AG04450 (cell line): ENCODE measurements at places on chromosomes 5 and 9.

GRCh38 chr9:35914301-35914807, 5.1 kb downstream of the SPAAR start:
- DNase-seq, result no peak

DNA sequence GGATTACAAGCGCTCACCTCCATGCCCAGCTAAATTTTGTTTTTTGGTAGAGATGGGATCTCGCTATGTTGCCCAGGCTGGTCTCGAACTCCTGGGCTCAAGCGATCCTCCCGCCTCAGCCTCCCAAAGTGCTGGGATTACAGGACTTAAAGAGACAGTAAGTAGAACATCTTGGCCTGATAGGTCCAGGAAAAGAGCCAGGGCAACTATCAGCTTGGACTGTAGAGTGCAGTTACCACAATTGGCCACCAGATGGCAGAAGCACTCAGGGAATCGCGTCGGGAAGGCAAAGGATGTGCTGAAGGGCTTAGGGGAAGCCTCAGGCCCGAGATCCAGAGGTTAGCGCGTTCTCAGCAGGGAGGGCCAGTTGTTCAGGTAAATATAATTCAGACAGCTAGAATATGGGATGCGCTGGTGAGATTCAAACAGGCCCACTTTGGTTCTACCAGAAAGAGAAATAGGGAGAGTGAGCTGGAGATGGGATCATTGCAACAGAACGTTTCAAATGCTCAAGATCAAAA, 21.5 kb downstream of the C9orf57 start:
- DNase-seq, result peak; percentile 61

DNA sequence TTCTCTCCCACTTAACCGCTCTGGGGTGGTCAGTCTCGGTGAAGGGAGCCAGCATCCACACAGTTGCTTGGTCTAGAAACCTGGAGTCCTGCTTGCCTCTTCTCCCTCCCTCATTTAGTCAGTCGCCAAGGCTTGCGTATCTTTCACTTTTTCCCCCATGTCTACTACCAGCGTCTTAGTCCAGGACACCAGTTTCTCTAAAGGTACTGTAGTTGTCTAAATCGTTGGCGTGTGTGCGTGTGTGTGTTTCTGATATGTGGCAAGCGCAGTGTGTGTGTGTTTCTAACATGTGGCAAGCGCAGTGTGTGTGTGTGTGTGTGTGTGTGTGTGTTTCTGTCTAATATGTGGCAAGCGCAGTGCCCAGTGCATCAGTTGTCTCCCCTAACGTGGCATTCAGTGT, 641 bp downstream of the ATP6V1G1 start:
- no peak for DNase-seq

GRCh38 chr5:147509041-147509709, 693 bp downstream of the DPYSL3 start:
- DNase-seq, result no peak

DNA sequence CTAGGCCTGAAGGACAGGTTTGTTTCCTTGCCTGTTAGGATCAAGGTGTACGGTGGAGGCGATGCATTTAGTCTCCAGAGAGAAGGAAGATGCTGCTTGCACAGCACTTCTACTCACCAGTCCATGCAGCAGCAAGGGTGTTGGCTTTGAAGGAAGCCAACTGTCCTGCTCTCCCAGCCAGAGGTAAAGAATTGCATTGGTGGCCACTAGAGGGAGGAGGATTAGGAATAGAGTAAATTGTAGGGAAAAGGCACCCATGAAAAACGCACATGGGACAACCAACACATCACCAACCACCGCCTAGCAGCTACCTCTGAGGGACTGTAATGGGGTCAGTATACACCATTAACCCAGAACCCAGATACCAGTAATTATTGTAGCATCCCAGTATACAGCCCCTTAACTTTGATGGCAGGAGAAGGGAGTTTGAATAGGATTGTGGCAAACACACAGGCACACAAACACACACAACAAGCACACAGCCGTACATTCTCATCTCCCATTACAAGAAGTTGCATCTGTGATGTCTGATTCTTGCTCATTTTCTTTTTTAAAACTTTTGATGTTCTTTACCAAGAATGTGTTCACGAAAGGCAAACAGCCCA, 267.7 kb downstream of the ADAMTS6 start:
- no peak for DNase-seq

DNA sequence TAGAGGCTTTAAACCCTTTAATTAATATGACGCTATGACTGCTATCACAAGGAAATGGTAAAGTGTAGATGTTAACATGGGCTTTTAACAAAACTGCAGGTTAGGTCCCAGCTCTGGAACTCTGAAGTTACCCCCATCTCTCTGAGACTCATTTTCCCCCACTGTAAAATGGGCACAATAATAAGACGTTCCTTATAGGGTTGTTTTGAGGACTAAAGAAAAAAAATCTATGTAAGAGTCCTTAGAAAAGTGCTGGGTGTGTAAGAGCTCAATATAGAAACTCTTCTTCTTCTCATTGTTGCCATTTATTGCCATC, 45.8 kb upstream of the STK32A start:
- DNase-seq, result no peak

DNA sequence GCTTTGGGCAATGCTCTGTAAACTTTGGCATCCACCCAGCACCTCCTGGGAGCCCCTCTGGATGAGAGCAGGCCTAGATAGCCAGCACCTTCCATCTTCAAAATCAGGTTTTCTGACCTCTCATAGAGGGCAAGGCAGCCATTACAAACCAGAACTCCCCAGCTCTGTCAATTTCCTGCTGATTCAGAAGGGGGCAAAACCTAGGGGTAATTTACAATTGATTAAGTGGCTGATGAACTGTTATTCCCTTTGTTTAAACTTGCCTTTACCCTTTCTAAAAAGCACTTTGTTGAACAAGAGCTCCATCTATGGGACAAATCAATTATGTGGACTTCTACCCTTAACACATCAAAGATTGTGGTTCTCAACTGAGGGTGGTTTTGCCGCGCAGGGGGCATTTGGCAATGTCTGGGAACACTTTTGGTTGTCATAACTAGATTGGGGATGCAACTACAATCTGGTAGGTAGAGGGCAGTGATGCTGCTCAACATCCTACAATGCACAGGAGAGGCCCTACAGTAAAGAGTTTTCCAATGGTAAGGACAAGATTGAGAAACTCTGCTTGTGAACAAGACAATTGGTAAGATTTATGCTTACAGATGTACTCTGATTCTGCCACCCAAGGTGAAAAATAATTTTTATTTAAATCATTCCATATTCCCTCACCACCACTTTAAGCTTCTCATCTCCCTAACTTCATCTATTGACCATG, 184.1 kb downstream of the MARCHF11 start:
- DNase-seq, result no peak

- DNase-seq, result no peak
Observed at GRCh38 chr5:10594591-10595210, 30.8 kb downstream of the ANKRD33B start.

GRCh38 chr5:151757233-151758140, 944 bp downstream of the ATOX1 start:
- DNase-seq, result no peak

GRCh38 chr5:107464876-107465275, 205.9 kb downstream of the EFNA5 start:
- DNase-seq, result no peak

DNA sequence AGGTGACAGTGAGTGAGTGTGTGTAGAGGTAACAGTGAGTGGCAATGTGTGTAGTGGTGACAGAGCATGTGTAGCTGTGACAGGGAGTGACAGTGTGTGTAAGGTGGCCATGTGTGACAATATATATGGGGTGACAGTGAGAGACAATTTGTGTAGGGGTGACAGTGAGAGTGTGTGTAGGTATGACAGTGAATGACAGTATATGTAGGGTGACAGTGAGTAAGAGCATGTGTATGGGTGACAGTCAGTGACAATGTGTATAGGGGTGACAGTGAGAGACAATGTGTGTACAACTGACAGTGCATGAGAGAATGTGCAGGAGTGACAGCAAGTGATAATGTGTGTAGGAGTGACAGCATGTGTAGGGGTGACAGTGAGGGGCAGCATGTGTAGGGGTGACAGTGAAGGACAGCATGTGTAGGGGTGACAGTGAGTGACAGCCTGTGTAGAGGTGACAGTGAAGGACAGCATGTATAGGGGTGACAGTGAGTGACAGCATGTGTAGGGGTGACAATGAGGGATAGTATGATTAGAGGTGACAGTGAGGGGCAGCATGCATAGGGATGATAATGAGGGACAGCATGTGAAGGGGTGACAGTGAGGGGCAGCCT, 10.1 kb upstream of the GAPT start:
- DNase-seq, result no peak

GRCh38 chr9:112110094-112110776, 64.9 kb downstream of the SUSD1 start:
- DNase-seq, result no peak

DNA sequence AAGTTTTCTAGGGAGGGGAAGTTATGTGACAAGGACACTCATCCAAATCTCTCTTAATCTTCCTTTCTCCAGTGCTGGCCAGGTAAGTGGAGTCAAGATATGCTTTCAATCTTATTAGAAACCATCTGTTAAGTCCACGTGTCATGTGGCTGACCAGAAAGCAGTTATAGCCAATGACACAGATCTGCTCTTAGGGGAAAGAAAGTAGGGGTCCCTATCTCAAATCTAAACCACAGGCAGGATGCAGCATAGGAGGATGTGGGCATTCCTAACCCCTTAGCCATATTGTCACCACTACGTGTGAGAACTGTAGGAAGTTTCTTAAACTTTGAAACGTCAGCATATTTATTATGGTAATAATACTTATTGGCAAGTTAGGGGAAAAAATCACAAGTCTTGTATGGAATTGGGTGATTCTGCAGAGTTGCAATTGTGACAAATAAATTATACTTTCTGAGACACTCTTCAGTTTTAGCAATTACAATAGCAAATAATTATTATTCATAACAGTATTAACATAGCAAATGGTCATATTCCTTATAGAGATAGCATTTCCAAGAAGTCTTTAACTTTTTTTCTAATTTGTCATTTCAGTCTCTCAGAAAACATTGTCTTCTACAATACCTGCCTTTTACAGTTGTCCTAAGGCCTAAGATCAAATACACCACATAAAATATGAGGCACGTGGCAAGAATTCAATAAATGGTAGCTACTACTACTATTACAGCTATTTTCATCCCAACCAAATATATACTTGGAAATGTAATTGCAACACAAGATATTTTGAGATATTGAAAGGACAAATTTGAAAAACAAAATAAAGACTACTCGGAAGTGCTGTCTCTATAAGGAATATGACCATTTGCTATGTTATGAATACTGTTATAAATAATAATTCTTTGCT, 236.9 kb downstream of the PDE4D start:
- no peak for DNase-seq

DNA sequence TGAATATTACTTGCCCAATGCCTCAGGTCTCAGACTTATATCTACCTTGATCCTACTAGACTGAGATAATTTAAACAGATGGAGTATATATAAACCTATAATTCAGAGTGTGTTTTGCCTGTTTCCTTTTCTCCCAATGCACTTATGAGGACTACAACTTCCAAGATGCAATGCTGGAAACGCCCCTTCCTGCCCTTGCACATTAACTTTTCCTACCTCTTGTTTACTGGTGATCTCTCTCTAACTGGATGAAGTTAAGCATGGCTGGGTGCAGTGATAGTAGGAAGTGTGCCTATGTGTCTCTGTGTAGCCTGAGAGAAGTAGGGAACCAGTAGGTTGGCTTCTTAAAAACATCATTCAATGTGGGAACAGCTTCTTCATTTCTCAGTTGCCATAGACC, 115.2 kb downstream of the SVEP1 start:
- DNase-seq, result no peak

DNA sequence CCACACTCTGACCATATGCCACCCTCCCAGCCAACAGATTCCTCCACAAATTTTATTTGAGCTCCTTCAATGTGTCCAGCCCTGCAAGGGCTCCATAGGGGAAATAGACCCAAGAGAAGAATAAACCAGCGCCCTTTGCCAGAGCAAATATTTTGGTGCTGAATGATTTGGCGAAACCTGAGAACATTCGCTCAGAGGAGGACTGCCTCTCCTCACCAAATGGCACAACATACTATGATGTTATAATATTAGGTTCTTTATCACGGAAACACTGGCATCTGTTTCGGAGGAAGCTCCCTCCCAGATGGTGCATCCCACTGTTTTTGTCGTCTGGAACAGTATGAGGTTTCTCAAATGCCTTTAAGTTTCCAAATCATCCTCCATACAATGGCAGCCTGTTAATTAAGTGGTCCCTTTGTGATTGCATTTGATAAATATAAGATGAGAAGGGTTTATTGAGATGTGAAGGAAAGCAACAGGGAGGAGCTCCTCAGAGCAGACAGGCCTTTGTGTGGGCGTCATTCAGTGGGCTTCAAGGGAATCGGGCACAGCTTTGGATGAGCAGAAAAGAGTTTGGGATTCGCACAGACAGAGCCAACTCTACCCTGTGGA, 139.1 kb upstream of the ADRA1B start:
- no peak for DNase-seq

DNA sequence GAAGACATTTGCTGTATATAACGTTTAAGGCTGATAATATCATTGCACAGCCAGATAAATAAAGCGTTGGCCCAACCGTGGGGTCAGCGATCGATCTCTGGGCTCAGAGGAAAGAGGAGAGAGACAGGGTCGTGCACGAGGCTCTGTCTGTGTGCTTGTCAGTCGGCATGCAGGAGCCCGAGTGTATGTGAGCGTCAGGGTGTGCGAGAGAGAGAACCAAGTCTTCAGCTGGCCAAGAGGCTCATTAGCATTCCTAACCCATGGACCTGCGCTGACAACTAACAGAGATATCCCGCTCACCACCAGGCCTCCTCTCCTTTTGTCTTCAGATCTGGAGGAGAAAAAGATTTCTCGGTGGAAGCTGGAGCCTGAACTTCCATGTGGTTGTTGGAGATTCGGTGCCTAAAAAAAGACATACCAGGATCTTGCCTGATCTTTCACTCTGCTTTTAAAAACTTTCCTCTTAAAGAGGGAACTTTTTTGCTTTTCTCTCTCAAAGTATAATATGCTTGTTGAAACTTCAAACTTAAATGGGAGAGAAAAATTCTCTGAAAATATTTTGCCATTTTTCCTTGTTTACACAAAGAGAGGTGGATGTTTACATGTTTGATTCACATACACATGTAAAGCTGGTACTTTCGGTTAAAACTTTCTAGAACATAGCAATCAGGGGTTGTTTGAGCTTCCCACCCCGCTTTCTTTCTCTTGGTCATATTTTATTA, 16.5 kb downstream of the NR2F1 start:
- no peak for DNase-seq

DNA sequence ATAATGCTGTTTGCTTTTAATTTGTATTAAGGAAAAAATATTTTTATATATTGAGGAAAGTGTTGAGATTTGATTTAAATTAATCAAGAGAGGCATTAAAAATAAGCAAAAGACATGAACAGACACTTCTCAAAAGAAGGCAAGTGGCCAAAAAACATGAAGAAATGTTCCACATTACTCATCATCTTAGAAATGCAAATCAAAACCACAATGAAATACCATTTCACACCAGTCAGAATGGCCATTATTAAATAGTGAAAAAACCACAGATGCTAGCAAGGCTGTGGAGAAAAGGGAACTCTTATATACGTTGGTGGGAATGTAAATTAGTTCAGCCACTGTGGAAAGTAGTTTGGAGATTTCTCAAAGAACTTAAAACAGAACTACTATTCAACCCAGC, 45.9 kb downstream of the RANBP17 start:
- DNase-seq, result no peak

- DNase-seq, result no peak
Observed at GRCh38 chr5:178527458-178528307, 62.5 kb downstream of the COL23A1 start.
